Stimulated activated CD4-positive, alpha-beta T cell treated with anti-CD3 and anti-CD28 coated beads, Interleukin-4, amount 100 ng/mL, for 4 hours (primary cell): ENCODE measurements at places on chromosomes 6 and 20.

- no peak for DNase-seq
Observed at GRCh38 chr20:62571669-62572344, 70.5 kb upstream of the SLCO4A1 start.

DNA sequence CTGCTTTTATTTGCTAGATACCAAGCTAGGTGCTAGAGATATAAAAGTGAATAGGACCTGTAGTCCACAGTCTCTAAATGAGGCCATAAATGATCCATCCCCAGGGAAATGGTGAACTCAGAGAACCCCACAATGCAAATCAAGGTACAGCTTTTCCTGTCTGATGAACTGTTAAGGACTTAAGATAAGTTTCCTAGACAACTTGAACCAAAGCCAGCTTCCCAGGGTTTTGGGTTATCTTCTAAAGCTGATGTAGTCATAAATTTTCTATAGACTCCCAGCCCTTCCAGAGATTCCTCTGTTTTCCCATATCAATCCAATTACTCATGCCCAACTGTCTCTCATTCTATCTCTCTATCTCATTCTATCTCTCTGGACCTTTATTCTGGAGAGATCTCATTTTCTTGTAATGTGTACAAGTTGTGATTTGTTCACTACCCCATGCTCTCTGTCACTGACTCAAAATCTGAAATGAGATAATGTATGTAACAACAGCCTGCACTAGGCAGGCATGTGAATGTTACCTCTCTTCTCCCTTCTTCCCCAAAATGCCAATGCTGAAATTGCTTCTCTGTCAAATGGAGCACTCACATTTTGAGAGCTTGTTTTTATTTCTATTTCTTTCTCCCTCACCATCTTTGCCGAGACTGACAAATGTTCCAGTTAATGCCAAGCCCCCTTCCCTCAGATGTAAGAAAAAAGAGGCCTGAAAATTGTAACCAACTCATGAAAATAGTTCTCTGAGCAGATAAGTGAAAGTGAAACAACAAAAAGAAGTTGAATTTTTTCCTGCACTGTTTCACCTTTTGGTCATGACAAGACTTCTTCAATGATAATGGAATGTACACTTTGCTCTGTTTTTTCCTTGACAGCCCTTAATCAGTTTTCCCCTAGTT lies 279.9 kb downstream of the SLC35F1 start:
- no peak for DNase-seq

- no peak for DNase-seq
Observed at GRCh38 chr20:7470912-7471311, 469.3 kb downstream of the HAO1 start.

DNA sequence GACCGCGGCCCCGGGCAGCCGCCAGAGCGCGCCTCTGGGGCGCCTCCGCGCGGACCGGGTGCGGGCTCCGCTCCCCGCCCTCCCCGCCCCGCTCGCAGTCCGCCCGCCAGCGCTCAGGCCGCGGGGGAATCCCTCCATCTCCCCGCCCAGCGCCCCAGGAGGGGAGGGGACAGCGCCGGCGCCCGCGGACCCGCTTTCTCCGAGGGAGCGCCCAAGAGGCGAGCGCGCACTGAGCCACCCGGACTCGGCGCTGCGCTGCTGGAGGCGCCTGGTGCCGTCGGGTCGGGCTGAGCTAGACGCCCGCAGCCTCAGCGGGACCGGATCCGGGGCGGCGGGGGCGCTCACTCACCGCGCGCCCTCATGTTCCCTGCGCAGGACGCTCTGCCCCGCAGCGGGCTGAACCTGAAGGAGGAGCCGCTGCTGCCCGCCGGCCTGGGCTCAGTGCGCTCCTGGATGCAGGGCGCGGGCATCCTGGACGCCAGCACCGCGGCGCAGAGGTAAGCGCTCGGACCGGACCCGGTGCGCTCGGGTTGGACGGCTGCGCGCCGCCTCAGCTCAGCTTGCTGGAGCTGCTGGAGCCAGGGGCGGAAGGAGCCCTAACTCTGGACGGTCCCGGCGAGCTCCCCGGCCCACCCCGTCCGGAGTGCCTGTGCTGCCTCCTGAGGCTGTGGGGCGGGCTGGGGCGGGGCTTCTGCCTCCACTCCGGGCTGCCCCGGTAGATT lies 867 bp downstream of the EBF4 start:
- DNase-seq, result peak; percentile 44

DNA sequence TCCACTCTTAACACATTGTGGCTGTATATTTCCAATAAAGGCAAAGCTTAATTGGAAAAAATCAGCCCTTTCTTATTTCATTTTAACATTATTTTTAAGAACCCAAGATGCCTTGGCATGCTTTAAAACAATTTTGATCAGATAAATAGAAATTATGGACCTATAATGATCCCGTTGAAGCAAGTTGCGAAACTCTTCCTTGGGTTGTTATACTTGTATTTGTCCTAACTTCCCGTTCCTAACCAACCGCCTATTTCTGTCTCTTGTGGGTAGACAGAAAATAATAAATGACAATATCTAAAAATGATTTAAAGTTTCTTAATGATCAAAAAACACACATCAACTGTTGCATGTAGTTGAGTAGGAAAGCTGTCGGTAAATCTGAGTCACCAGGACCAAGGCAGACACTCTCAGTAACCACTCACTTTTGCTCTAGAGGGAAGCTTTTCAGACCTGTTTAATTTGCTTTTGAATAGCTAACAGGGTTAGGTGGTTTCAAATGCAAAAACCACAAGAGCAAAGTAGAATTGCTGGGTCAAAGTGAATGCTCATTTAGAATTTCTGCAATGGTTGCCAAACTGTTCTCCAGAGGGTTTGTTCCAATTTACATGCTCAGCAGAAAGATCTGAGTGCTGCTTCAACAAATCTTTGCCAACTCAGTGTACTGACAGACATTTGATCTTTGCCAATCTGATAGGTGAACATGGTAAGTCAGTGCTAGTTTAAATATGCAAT lies 34.2 kb upstream of the KCNK5 start:
- peak; percentile 5 for DNase-seq

GRCh38 chr20:61543931-61544745 lies 292.1 kb downstream of the CDH4 start:
- DNase-seq, result no peak

DNA sequence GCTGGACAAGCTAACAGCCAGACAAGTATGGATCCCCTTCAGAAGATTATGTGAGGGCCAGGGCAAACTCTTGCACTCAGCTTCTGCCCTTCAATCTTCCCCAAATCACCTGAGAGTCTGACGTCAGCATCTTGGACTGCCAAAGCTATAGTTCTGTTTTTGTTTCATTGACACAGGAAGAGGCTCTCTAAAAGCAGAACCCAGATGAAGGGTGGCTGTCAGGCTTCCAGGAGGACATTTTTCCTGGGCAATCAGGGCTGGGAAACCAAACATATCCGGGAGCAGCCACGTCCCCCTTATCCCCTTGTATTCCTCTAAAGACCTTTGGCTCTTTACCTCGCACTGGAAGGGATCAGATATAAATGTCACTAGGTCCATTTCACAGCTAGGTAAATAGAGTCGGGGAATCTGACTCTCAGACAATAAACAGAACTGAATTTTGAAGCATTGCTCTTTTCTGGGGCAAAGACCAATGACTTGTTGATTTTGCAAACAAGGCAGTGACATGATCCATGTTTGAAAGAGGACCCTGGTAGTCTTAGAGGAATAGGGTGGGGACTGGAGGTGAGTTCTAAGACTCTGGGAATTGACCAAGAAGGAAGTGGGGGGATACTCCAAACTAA lies 13.3 kb downstream of the MAFB start:
- DNase-seq, result no peak

DNA sequence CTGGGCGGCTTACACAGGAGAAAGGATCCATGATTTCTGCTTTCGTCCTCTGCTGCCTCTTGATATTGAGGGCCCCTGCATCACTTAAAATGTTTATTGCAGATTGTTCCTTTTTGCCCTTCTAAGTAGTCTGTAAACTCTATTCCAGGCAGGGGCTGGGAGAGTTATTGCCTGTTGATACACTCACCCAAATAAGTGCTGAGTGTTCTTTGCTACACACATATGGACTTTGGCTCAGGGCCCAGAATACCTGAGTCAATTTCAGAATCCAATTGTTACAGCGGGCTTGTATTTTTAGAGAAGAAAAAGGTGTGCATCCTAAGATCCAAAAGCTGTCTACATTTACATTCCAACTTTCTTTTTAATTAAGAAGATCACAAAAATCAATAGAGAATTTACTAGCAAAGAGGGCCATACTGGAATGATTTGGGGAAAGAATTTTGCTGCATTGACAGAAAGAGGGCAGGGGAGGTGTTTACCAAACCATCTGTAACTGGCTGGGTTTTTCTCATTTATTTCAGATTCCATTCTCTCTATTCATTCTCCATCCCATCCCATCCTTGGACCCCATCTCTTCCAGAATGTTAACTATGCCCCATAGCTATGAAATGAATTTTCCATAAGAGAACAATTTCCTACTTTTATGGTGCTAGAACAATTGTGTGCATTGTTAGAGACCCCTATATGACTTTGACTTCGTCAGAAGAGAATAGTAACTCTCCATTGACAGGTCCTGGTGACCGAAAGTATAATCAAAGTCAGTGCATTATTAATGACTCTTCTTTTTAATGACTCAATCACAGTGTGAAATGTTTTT lies 959.9 kb upstream of the FLRT3 start:
- no peak for DNase-seq

DNA sequence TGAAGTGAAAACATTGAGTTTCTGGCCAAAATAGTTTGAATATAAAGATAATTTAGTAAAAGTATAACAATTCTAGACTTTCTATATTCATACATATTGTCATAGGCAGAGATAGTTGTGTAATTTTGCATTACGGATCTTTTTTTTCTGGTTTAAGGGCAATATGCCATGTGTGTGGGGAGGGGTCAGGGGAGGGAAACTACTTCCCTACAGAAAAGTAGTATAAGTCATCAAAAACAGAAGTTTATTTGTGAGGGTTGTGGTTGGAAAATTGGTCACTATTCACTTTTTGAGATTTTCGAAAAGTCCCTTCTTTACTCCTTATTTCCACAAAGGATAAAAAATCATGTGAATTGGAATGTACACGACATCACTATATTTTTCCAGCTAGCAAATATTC lies 288.2 kb upstream of the PREP start:
- no peak for DNase-seq

DNA sequence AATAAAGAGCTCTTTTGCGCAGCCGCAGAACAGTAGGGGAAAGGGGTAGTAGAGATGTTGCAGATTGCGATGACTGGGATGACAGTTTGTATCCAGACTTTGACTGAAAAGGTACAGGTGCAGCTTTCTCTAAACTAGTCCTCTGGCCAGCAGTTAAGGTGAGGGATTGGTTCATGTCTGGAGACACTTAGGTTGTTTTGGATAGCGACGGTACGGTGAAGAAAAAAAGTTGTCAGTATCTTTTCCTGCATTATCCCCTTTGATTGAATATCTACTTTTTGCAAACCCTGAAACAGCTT lies 537 bp downstream of the PRR3 start:
- peak; percentile 77 for DNase-seq

- no peak for DNase-seq
Observed at GRCh38 chr6:357791-358341, 33.7 kb upstream of the IRF4 start.

- DNase-seq, result no peak
Observed at GRCh38 chr6:31468311-31468710, 29.6 kb upstream of the MICB start.

DNA sequence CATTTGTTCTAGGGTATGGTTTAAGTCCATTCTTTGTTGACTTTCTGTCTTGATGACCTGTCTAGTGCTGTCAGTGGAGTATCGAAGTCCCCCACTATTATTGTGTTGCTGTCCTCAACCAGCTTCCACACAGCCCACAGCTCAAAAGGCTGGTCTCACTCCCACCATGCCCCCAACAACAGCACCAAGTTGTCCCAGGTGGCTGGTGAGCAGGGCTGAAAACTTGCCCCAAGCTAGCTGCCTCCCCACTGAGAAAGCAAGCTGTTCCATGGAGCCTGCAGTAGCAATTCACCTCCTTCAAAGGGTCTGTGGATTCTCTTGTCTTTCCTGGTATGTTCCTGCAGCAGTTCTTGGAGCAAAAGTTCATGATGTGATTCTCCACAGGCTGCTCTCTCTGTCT lies 221.0 kb downstream of the SYNDIG1 start:
- no peak for DNase-seq

- no peak for DNase-seq
Observed at GRCh38 chr6:21840428-21840827, 246.9 kb downstream of the SOX4 start.

GRCh38 chr6:89999945-90000825 lies 105.9 kb downstream of the GJA10 start:
- DNase-seq, result no peak

DNA sequence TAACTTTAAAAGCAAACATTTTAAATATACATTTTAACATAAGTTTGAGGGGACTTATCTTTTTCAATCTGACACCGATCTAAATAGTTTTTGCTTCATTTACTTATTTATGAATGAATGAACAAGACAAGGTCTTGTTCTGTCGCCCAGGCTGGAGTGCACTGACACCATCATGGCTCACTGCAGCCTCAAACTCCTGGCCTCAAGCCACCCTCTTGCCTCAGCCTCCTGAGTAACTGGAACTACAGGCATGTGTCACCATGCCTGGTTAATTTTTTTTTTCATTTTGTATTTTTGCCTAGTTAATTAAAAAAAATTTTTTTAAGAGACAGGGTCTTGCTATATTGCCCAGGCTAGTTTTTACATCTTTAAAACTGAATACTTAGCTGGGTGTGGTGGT lies 25.4 kb downstream of the FBXO9 start:
- DNase-seq, result no peak

GRCh38 chr6:33664506-33665057 lies 43.5 kb downstream of the ITPR3 start:
- no peak for DNase-seq

- no peak for DNase-seq
Observed at GRCh38 chr6:97867177-97867576, 584.2 kb upstream of the MMS22L start.

DNA sequence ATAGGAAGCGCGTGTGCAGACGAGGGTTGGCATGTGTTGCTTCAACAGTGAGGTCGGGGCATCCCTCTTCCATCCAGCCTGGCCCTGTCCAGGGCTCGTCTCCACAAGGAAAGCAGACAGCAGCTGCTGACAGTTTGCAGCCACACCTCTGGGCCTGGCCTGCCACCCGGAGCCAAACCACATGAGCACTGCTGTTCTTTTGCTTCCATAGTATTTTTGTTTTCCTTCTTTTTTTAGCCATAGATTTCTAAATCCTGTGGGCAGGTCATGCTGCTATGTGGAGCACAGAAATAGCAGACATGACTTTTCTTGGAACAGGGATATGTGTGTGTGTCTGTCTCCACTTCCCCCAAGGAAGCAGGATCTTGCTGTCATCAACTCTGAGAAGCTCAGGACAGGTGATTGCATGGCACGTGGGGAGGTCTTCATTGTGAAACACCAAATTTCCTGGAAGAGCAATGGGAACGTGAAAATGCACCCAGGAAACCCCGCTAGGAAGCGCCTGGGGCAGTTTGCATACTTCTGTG lies 167.4 kb downstream of the DTNBP1 start:
- no peak for DNase-seq
